Activated gamma-delta T cell treated with anti-CD3 and anti-CD28 coated beads, Interleukin-2, amount 50 U/mL, for 16 hours (primary cell): ENCODE measurements at places on chromosomes 2 and 18.

GRCh38 chr18:43160509-43160908 lies 45.0 kb upstream of the RIT2 start:
- DNase-seq, result no peak

GRCh38 chr2:223488814-223489213 lies 113.3 kb downstream of the SCG2 start:
- no peak for DNase-seq

DNA sequence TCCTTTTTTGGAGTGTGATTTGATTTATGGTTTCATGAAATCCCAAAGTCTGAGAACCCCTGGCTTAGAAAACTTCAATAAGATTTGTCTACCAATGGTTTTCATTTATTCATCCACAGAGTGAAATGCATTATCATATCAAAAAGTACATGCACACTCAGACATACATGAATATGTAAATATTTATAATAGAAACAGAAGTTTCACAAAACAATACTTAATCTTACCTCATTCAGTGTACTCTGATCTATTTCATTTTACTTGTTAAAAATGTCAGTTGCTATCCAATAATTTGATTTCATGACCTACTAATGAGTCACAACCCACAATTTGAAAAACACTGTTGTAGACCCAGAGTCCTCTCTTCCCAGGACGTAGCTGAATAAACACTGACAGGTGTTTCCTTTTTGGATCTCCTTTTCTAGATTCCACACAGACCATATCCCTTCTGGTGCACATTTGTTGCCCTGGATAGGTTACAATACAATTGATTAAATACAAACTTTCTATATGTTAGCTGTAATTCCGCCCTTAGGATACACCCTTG lies 10.4 kb upstream of the CAVIN2 start:
- DNase-seq, result no peak

GRCh38 chr2:236988690-236989624 lies 96.7 kb upstream of the COPS8 start:
- no peak for DNase-seq

- DNase-seq, result no peak
These were observed 161.8 kb downstream of the DCDC2C start for GRCh38 chr2:3864943-3865865.

GRCh38 chr18:61528961-61529360 lies 195.7 kb downstream of the CDH20 start:
- no peak for DNase-seq

- no peak for DNase-seq
These were observed 71.7 kb downstream of the SMAD7 start for GRCh38 chr18:48879008-48879431.

DNA sequence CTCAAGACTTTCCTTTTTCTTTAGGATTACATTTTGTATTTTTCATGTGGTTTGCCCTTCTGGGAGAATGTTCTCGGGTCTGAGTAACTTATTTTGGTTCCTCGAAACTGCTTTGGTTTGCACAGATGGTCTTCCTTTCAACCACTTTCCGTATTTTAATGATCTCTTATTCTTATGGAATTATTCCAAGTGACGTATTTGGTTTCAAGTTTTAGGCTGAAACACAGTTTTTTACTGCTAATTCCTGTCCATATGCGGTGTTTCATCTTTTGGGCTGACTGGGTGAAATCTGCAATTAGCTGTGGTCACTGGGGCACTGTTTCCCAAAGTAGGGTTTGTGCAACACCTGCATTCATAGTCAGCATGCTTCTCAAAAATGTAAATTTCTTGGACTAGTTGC lies 122.7 kb downstream of the CAPN13 start:
- DNase-seq, result no peak

DNA sequence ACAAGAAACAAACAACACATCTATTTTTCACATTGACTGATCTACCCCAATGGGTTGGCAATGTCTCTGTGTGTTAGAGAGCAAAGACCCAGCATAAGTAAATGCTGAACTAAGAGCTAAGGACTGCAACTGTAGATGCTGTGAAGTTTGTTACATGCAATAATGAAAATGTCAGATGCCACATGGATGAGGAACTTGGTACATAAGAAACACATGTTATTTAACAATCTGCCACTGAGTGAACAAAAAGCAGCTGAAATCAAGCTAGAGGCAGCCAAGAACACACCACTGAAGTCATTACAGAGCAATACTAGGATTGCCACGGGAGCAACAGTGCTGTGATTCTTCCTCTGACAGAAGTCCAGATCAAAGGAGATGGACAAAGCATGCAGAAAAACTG lies 389.4 kb downstream of the CDH2 start:
- DNase-seq, result no peak

- DNase-seq, result no peak
These were observed 23.0 kb downstream of the TCF7L1 start for GRCh38 chr2:85156153-85156552.

DNA sequence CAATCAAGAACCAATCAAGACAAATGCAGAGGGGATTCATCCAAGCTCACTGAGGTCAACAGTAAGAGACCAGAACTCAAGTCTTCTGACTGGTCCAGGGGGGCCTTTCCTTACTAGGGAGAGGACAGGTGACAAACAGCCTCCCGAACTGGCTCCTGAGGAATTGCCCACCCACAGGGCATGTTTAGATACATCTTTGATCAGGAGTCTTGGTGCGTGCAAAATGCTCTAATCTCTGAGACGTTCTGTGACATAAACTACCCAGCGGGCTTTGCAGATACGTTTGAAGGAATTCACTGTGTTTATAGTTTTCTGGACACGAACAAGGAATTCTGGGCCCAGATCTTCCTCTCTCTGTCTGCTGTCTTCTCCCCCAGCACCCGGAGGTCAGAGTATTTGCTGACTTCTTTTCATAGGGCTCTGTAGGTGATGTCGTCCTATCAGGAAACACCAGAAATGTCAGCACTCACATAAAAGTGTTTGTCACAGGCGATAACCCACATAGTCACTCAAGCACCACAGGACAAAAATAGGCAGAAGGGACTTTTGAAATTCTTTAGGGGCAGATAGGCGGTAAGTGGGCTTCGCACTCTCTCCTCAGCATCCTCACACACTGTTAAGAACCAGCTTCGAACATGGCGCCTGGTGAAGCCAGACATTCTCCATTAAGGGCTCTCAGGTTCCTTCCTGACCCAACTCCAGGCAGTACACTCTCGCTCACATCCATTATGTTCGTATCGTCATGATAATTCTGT lies 349.0 kb downstream of the CYRIA start:
- no peak for DNase-seq

GRCh38 chr2:113376913-113377445 lies 60.5 kb upstream of the ZNG1B start:
- no peak for DNase-seq

GRCh38 chr2:163641986-163642385 lies 93.8 kb downstream of the FIGN start:
- no peak for DNase-seq

DNA sequence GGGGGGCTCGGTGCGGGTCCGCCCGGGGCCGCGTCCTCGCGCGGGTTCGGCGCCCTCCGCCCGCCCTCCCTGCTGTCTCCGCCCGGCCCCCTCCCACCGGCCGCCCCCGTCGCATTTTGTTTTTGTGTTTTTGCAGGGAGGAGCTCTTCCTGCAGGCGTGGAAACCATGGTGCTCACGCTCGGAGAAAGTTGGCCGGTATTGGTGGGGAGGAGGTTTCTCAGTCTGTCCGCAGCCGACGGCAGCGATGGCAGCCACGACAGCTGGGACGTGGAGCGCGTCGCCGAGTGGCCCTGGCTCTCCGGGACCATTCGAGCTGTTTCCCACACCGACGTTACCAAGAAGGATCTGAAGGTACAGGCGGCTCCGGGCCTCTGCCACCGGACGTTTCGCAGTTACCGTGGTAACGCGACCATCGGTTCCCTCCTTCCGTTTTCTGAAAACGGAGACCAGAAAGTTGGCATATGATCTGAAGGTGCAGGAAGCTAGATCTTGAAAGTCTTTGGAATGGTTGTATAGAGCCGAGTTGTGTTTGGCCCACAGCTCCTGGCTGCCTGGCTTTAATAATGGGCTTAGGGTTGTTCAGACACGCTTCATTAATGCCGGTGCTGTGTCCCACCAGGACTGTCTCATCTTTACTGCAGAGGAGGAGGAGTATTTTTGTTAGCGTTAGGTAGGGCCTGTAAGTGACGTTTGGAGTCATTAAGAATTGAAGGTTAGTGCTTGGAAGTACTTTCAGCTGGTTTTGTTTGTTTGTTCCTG lies 891 bp downstream of the KDM3A start:
- DNase-seq, result peak; percentile 50

- DNase-seq, result no peak
These were observed 304.8 kb upstream of the FSIP2 start for GRCh38 chr2:185433824-185434223.

DNA sequence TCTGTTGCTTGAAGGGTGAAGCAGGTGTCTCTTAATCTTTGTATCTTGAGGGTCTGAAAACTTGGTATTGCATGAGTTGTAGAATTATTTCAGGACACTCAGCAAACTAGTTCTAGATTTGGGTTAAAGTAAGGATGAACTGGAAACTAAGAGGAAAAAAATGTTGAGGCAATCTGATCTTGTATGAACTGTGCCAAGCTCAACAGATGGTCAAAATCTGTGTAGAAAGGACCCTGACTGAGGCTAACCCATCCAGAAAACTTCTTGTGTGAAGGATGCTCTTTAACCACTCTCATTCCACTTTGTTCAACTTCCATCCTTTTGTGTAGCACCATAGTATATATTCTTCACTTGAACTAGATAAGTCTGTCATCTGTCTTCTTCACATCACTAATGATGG lies 861.7 kb downstream of the SLC4A3 start:
- no peak for DNase-seq

GRCh38 chr2:182372661-182373060 lies 54.2 kb downstream of the PDE1A start:
- DNase-seq, result no peak

GRCh38 chr2:27128668-27129571 lies 5.3 kb downstream of the ABHD1 start:
- no peak for DNase-seq

DNA sequence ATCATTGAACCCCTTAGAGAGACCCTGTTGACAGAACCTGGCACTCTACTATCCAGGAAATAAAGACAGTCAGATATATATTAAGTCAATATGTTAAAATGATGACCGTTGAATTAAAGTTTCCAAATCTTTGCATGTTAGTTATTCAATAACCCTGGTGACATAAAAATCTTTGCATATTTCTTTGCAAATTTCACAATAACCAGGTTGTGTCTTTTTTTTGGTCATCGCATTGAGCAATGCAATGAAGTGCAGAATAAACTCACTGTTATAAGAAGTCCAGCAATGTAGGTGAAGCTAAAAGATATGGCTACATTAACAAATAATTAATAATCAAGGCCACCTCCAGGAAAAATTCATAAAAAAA lies 596.9 kb downstream of the NYAP2 start:
- no peak for DNase-seq

- DNase-seq, result no peak
These were observed 70.7 kb downstream of the SPOPL start for GRCh38 chr2:138572318-138572717.

DNA sequence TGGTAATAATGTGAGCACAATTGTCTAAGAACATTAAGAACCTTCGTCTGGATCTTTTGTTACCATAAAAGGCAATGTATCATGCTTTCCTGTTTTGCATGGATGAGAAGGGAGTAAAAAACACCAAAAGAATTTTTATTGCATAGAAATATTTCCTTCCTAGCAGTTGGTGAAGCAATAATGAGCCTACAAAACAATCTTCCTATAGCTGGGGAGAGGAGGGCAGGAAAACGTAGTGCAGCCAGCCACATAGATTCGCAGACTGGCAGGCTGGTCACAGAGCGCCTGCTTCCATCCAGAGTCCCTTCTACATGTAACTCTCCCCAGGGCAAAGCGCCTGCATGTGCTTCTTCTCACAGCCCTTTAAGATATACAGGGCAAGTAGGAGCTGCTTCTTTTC lies 190.4 kb downstream of the BABAM2 start:
- no peak for DNase-seq

GRCh38 chr2:6452702-6453481 lies 412.8 kb downstream of the CMPK2 start:
- no peak for DNase-seq

- DNase-seq, result no peak
These were observed 61.6 kb downstream of the COPS8 start for GRCh38 chr2:237147317-237147716.

DNA sequence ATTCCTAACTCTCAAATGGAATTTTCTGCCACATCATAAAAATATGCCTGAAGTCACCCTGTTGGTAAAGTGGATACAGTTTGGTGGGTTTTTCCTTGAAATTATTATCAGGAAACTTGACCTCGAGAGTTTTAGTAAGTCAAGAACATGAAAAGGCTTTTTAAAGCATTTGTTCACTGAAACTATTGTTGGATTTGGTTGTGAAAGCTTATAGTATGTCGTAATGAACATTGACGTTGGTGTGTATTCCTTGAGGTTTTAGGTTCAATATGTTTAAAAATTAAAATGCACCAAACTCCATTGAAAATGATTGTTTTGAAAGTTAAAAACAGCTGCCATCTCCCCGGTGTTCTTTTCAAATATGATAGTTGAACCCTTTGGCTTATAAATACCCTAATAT lies 30.8 kb downstream of the AOX1 start:
- DNase-seq, result no peak

- DNase-seq, result no peak
These were observed 378.8 kb downstream of the SLC4A3 start for GRCh38 chr2:220006152-220006621.

DNA sequence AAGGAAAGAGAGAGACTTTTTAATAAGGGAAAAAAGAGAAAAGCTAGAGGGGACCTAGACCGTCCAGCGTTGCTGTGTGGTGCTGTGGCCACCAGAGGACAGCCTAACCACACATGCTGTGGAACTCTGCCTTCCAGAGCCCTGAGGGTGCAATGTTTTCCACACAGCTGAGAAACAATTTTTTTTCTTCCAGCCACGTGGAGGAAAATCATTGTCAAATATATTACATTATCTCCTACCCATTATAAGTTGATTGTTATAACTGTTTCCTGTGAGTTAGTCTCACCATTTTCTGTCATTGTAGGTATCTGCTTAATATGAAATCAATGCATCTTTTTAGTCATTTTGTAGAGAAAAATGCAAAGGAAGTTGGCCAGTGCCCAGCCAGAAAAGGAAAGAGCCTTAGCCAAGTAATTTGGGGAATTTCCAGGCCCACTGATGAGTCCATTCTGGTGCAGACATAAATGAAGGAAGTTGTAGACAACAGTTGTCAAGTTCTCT lies 5.9 kb upstream of the MRPL19 start:
- peak; percentile 32 for DNase-seq

DNA sequence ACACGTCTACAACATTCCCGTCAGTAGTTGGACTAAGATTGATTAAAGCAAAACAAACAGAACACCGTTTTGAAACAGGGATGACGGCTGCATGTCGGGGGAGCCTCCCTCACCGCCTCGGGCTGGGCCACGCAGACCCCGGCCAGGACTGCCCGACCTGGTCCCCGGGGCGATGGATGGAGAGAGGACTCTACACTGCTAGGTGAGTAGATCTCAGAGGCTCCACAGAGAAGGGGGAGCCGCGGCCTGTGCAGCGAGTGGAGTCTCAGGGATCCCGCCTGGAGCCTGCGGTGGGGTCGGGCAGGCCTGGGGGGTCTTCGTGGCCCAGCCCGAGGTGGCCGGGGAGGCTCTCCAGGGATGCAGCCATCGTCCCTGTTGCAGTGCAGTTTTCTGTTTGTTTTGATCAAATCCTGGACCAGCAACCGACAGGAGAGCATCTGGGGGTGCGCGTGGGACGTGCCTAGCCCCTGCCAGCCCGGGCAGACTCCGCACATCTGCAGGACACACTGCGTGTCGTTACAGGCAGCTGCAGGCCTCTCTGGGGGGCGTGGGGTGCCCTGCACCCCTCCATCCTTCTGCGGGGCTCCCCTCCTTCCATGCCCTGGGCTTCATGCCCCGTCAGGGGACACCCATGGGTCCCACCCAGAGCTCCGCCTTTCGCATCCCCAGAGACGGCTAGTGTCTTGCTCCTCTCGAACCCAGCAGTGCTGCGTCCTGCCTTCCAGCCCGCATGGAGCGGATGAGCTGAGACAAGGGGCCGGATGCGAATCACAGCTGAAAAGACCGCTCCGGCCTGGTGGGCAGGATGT lies 143.6 kb downstream of the RTP5 start:
- no peak for DNase-seq
